Suppressor macrophage treated with lipopolysaccharide for 4 hours (primary cell): ENCODE measurements at places on chromosomes 12 and 14.

DNA sequence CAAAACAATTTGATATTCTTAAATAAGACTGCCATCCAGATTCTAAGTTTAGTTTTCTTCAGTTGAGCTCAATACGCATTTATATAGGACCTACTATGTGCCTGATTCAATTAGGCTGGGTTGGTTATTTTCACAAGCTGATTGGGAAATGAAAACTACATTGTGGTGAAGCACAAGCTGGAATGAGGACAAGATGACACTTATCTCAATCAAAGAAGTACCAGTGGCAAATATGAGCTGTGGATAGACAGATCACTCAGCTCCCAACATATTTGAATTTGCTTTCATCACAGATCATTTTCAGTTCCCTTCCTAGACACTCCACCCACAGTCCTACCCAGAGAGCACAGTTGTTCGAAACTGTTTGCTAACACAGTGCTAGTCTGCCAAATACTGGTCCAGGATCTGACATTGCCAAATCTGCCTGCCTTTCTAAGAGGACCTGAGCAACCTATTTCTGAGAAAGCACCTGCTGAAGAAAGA, 74.7 kb downstream of the LLPH start:
- DNase-seq, result peak; percentile 82

DNA sequence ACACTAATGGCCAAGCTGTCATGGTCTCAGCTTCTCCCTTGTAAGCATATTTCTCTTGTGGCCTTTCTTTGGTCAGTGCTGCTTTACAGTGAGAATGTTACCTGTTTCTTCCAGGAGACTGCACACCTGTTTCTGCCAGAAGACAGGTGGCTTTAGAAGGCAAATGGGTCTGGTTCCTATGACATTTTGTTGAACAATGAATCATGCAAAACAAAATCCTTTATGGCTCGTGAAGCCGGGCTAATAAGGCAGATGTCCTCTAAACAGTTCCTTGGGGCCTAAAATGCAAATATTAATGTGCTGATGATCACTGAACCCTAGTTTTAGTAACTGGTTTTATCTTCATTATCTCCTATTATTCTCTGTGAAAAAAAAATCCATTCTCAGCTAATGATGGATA, 927.6 kb downstream of the GALC start:
- DNase-seq, result no peak

DNA sequence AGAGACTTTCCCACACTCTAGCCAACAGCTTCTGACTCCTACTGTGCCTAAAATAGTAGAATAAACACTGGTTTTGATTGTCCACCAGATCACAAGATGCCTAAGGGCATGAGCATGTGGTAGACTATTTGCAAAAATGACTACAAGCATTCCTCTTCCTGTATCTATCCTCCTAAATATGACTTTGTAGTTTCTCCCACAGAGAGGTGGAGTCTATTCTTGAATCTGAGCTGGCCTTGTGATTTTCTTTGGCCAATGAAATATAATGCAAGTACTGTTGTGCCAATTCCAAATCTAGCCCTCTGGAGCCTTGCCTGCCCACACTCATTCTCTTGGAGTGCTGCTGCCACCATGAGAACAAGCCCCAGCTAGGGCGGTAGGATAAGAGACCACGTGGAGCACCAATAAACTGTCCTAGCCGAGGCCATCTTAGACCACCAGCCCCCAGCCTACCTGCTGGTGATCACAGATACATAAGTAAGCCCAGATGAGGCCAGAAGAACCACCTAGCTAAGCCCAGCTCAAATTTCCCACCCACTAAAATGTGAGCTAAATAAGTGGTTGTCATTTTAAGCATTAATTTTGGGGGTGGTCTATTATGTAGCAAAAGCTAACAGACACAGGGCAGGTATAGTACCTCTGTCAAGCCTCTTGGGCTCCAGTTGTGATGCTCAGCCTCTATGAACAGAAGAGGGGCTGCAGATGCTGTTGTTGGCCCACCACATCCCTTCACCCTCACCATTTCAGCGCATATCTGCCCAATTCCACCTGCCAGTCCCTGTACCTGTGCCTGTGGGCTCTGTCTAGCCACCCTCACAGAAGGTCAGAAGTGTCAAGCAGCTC, 17.9 kb downstream of the ZFP36L1 start:
- no peak for DNase-seq

DNA sequence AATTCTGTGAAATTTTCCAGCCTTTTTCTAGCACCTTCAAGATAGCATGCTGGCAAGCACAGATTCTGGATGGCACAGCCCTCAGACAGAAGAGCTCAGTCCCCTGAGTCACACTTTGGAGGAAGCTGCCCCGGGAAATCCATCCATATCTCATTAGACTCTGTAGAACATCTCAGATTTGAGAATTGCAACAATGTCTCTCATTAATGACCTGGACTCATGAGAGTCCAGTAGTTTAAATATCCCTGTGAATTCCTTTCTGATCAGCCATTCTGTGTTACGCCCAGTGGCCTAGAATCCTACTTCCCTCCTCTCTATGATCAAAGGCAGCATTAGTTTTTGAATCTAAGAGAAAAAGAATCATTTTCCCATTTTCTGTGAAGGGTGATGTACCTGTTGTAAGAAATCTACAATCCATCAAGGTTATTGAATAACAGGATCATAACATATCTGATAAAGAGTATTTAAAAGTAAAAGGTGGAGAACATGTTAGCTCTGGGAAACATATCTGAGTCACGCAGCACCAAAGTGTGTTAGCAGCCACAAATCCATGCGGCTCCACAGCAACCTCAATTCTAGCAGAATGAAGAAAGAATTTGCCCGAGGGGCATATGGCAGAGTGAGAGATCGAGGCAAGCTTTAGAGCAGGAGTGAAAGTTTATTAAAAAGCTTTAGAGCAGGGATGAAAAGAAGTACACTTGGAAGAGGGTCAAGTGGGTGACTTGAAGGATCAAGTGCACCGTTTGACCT, 855.6 kb upstream of the TMEM132C start:
- DNase-seq, result no peak

DNA sequence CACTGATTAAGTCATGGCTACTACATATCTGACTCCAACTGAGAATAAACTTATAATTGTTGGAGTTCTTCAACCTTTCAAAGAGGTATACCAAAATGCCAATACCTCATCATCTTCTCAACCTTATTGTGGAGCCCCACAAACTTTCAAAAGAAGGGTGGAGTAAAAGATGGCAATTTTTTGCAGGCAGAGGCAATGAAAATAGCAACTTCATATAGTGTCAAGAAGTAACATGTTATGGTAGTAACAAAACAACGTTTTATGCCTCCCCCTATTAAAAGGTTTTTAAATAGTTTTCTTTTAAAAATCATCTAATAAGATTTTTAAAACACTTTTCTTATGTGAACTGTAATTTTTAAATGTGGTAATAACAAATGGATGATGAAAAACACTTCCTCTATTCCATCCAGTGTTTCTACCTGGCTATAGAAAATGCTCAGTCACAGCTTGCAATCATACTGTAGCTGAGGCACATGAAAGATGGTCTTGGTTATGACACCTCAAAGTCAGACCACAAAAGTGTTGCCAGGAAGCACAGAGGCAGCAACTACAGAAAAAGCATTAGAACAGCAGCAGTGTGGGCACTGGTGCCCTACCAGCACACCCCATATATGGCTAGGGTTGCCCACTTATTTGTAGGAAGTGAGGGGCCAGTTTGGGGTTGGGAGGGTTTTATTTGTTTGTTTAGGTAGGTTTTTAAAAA, 7.0 kb downstream of the PPP1R12A start:
- no peak for DNase-seq

DNA sequence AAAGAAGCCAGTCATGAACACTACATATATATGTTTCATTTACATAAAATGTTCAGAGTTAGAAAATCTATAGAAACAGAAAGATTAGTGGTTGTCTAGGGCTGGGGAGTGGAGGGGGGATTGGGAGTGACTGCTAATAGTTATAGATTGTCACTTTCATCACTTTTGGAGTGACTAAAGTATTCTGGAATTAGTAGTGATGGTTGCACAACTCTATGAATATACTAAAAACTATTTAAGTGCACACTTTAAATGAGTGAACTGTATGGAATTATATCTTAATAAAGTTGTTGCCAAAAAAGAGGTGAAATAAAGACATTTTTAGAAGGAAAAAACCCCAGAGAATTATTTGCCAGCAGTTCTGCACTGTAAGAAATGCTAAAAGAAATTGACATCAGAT, 9.5 kb downstream of the CATSPERB start:
- no peak for DNase-seq

DNA sequence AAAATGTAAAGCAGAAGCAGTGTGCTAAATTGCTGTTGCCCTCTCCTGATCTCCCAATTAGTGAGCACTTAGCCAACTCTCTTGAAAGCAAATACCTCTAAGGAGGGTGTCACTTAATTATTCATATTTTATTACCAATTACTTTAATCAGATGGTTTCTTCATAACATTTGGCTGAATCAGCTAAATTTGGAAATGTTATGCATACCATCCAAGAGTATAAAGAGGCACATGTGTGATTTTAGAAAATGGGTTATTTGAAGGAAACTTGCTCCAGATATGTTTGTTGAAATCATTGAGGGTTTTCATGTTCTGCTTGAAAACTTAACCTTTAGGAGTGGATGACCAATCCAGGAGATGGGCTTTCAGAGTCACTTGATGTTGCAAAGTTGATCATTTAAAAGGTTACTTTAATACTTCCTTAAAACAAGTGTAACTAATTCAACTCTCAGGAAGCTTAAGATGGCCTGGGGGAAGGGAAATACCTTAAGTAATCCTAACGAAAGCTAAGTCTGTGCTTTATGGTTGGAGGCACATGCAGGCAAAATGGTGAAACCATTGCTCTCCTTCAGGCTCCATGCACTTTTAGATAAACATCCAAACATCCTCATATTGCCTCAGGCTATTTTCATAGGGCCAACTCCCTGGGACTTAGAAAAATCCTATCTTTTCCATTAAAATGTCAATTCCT, 434.5 kb downstream of the MDGA2 start:
- peak; percentile 3 for DNase-seq
